MM.1S (cell line): ENCODE measurements at places on chromosomes 4 and X.

GRCh38 chr4:114393295-114394038 is 205.1 kb upstream of the UGT8 start:
- H3K4me3 ChIP-seq: no peak overlapping the region
- no peak for DNase-seq
- no peak overlapping the region for H3K27ac ChIP-seq
- no peaks in the 10 kb centered on the region for H3K4me1 ChIP-seq
- H3K36me3 ChIP-seq: no peaks in the 10 kb centered on the region

DNA sequence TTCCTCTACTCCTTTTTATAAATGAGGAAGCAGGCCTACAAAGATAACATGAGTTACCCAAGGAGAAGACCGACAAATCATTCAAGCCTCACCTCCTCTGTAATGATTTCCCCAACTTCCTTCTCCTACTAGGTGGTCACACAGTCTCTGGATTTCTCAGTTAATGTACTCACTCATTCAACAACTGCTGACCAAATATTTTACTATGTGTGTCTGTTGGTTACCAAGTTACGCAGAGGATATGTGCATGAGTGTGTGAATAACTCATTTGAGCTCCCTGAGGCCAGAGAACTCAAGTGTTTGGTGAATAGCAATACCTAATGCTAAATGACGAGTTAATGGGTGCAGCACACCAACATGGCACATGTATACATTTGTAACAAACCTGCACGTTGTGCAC is 10.4 kb downstream of the CASK start:
- no peak overlapping the region for H3K27ac ChIP-seq
- DNase-seq: no peak
- H3K4me1 ChIP-seq: no peaks in the 10 kb centered on the region
- H3K27me3 ChIP-seq: no peaks in the 10 kb centered on the region

DNA sequence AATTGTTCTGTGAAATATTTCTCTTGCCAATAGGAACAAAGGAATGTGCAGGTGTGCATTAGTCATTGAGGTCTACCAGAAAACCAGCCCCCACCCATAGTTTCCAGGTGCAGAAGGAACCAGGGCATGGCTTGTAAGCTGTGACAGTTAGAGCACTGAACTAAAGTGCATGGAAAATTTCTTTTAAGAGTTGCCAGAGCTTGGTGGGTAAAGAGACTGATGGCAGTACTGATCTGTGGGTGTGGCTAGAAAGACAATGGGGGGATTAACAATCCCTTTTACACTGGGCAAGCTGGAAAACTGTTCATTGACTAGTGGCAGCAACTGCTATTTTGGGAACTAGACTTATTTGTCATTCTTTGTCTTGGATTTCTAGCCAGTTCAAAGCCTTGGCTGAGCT is 326.9 kb downstream of the PCDH19 start:
- no peak overlapping the region for H3K4me3 ChIP-seq
- no peaks in the 10 kb centered on the region for H3K36me3 ChIP-seq
- no peaks in the 10 kb centered on the region for H3K27me3 ChIP-seq
- H3K27ac ChIP-seq: no peak overlapping the region

- no peak overlapping the region for H3K27ac ChIP-seq
- DNase-seq: no peak
- H3K36me3 ChIP-seq: no peaks in the 10 kb centered on the region
- no peak overlapping the region for H3K4me3 ChIP-seq
These were observed 11.3 kb downstream of the GPC4 start for GRCh38 chrX:133403984-133404383.

GRCh38 chrX:70038951-70039350 is 10.8 kb downstream of the AWAT2 start:
- no peaks in the 10 kb centered on the region for H3K4me1 ChIP-seq
- DNase-seq: no peak

DNA sequence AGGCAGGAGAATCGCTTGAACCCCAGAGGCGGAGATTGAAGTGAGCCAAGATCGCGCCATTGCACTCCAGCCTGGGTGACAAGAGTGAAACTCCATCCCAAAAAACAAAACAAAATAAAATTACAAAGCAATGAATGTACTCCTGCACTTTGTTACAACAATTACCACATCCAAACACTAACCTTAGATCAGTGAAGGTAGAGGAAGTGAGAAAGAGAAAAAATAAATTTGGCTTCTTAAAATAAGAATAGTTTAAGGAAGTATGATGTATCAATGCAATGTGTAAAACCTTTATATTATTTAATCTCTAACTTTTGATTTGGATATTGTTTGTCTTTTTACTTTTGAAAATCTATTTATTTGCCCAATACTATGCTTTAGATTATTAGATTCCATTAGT is 21.7 kb upstream of the CSN1S1 start:
- no peaks in the 10 kb centered on the region for H3K4me1 ChIP-seq
- no peaks in the 10 kb centered on the region for H3K36me3 ChIP-seq
- DNase-seq: no peak
- no peaks in the 10 kb centered on the region for H3K27me3 ChIP-seq
- H3K4me3 ChIP-seq: no peak overlapping the region
- no peak overlapping the region for H3K27ac ChIP-seq

- no peak overlapping the region for H3K4me3 ChIP-seq
- no peaks in the 10 kb centered on the region for H3K27me3 ChIP-seq
- H3K4me1 ChIP-seq: no peaks in the 10 kb centered on the region
- DNase-seq: no peak
- no peaks in the 10 kb centered on the region for H3K36me3 ChIP-seq
These were observed 61.9 kb downstream of the PRKG2 start for GRCh38 chr4:81152839-81153713.

GRCh38 chrX:320126-320783 is 1.7 kb upstream of the GTPBP6 start:
- H3K4me3 ChIP-seq: peak overlapping the region; percentile 67
- no peaks in the 10 kb centered on the region for H3K4me1 ChIP-seq
- no peak for DNase-seq
- no peaks in the 10 kb centered on the region for H3K36me3 ChIP-seq

DNA sequence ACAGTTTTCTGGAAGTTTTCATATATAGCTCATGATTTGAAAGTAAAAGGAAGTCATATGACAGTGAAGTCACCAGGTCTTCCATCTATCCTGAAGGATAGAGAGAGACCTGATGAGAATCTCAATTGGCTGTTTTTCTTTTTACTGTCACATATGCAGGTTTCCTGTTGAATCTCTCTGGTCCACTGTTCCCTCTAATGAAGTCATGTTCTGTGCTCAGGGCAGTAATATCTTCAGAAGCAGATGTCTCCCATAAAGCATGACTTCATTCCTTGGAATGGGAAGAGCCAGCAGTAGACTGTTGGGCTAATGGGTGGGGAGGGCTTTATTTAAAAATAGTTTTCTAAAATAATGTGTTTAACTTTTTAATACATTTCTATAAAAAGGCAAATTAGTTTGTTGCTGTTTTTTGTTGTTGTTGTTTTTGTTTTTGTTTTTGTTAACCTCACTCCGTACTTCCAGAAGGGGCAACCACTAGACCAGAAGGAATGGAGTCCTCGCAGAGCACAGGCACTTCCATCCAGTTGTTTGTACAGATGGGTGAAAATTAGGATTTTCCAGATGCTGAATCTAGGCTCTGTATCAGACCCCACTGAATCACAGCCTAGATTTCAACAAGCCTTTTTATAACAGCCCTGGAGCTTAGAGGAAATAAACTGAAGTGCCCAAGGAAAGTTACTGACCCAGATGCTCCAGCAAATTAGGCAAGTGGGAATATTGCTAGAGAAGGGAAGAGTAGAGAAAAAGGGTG is 54.2 kb downstream of the AWAT2 start:
- no peak overlapping the region for H3K27ac ChIP-seq
- H3K4me3 ChIP-seq: no peak overlapping the region
- no peak for DNase-seq
- H3K27me3 ChIP-seq: no peaks in the 10 kb centered on the region
- H3K36me3 ChIP-seq: no peaks in the 10 kb centered on the region

- no peaks in the 10 kb centered on the region for H3K36me3 ChIP-seq
- no peak for DNase-seq
- no peak overlapping the region for H3K4me3 ChIP-seq
- no peak overlapping the region for H3K27ac ChIP-seq
- H3K27me3 ChIP-seq: no peaks in the 10 kb centered on the region
These were observed 1029.7 kb upstream of the TENM3 start for GRCh38 chr4:181213551-181213950.

DNA sequence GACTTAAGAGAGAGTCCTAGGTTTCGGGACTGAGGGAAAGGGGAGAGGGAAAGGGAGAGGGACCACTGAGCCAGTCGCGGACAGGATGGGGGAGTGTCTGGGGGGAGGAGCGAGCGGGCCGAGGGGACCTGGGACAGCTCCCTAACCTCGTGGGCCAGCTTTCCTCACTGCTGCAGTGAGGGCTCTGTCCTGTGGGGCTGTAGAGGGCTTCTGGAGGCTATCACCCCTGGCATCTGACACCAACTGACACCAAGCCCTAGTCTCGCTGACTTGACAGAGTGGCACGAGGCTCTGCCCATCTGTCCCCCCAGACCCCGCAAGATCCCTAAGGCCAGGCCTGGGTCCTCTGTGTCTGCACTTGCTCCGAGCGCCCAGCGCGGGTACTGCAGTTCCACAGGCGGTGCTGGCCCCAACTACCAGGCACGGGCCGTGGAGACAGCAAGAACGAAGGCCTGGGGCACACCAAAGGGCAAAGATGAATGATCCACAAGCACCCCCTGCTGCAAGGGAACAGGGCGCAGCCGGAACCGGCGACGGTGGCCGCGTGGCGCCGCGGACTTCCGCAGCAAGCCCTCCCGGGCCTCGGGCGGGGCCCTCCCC is 465 bp downstream of the HAUS7 start:
- peak; percentile 29 for DNase-seq
- H3K4me1 ChIP-seq: no peaks in the 10 kb centered on the region
- H3K4me3 ChIP-seq: peak overlapping the region; percentile 74
- peaks cover under 1% of the 10 kb centered on the region; the same call in 1 of the 2 replicates for H3K27me3 ChIP-seq

DNA sequence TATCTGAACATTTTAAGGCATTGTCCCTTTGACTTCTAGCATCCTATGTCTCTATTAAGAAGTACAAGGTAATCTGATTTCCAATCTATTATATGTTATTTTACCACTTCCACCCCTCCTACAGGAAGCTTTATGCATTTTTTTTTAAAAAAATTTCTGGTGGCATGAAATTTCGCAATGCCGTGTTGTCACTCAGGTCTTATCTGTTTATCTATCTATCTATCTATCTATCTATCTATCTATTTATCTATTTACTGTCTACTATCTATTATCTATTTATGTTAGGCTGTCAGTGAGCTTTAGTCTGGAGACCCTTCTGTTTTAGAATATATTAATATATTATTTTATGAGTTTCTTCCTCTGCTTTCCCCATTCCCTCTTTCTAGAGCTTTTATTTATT is 125.3 kb upstream of the FAM9C start:
- no peak overlapping the region for H3K27ac ChIP-seq
- no peak for DNase-seq
- no peak overlapping the region for H3K4me3 ChIP-seq
- no peaks in the 10 kb centered on the region for H3K27me3 ChIP-seq

DNA sequence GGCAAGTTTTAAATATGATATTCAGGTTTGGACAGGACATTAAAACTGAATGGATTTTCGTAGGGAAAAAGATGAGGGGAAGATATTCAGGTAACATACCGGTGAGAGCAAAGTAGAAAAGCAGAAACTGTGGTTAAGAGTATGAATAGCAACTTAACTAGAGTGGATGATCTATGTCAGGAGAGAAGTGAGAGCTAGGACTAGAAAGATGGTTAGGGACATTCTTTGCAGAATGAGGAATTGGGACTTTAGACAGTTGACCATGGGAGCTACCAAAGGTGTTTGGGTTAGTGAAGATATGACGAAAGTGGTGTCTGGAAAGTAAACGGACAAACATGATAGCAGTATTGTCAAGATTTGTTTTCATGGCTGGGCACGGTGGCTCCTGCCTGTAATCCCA is 45.2 kb downstream of the ANXA5 start:
- no peaks in the 10 kb centered on the region for H3K27me3 ChIP-seq
- no peak overlapping the region for H3K4me3 ChIP-seq
- no peak for DNase-seq

DNA sequence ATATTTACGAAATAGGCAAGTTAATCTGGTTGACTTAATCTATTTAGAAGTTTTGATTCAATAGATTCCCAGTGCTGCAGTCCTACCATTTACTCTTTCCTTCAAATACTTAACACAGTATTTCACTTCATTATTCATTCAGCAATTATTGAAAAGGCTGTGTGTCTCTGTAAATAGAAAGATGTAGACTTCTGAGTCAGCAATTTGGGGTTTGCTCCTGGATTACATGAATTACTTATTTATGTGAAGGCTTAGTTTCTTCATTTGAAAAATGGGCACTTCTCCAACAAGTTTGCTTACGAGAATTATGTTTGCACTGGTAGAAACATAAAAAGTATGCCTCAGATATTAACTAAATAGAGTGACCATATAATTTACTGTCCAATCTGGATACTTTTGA is 17.4 kb downstream of the ADAM29 start:
- H3K27ac ChIP-seq: no peak overlapping the region
- H3K27me3 ChIP-seq: no peaks in the 10 kb centered on the region
- H3K4me1 ChIP-seq: no peaks in the 10 kb centered on the region

GRCh38 chr4:38821739-38822138 is 17.1 kb upstream of the TLR1 start:
- DNase-seq: no peak
- H3K4me1 ChIP-seq: peaks cover 12% of the 10 kb centered on the region
- H3K36me3 ChIP-seq: no peaks in the 10 kb centered on the region

DNA sequence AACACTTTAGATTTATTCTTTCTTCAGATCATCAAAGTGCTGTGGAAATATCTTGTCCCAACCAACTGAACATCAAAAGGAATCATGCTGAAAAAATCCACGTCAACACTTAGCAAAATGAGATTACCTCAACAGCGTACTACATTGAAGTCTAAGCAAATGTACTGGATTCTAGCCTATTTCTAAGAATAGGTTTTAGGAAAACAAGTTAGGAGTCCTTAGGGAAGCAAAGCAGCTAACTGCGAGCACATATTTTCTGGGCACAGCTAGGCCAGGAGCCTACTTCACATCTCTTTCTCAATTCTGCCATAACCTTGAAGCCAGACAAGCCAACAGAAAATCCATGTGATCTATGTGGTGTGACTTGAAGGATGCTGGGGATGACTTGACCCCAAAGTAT is 22.2 kb downstream of the KDR start:
- H3K4me3 ChIP-seq: no peak overlapping the region
- H3K36me3 ChIP-seq: no peaks in the 10 kb centered on the region
- no peak overlapping the region for H3K27ac ChIP-seq
- DNase-seq: no peak

DNA sequence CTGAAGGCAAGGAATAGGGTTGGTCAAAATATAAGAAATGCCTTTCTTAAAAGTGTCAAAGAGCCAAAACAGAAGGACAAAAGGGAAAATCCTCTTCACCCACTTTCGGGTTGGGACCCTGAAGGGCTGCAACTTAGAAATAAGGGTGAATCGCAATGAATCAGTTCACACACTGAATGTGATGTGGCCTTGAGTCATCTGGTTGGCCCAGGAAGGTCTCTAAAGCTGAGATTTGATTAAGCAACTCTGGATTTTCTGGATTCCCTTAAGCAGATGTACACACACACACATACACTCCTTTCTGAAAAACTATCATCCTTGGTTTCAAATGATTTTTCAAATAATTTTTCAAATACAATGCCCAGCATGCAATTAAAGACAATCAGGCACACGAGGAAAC is 13.1 kb downstream of the TAB3 start:
- DNase-seq: no peak
- H3K36me3 ChIP-seq: no peaks in the 10 kb centered on the region
- no peak overlapping the region for H3K4me3 ChIP-seq

GRCh38 chrX:152276277-152276676 is 137.9 kb upstream of the MAGEA10 start:
- no peaks in the 10 kb centered on the region for H3K36me3 ChIP-seq
- H3K27ac ChIP-seq: no peak overlapping the region
- H3K27me3 ChIP-seq: no peaks in the 10 kb centered on the region

GRCh38 chr4:165115301-165115700 is 2.6 kb upstream of the TMEM192 start:
- H3K4me3 ChIP-seq: no peak overlapping the region
- no peak overlapping the region for H3K27ac ChIP-seq
- DNase-seq: no peak
- no peaks in the 10 kb centered on the region for H3K36me3 ChIP-seq
